PC-3 (cell line): ENCODE measurements at places on chromosomes 12 and 14. TPM values are rescaled to one million over a fixed set of nuclear protein-coding genes. Genes with fewer than 3 reads are reported as not detected.

GRCh38 chr12:52607314-52607713 lies 6.1 kb upstream of the KRT72 start:
- H3K4me3 ChIP-seq: no peak overlapping the region
- no peak overlapping the region for H3K27ac ChIP-seq
- H3K27me3 ChIP-seq: peaks cover 36% of the 10 kb centered on the region

DNA sequence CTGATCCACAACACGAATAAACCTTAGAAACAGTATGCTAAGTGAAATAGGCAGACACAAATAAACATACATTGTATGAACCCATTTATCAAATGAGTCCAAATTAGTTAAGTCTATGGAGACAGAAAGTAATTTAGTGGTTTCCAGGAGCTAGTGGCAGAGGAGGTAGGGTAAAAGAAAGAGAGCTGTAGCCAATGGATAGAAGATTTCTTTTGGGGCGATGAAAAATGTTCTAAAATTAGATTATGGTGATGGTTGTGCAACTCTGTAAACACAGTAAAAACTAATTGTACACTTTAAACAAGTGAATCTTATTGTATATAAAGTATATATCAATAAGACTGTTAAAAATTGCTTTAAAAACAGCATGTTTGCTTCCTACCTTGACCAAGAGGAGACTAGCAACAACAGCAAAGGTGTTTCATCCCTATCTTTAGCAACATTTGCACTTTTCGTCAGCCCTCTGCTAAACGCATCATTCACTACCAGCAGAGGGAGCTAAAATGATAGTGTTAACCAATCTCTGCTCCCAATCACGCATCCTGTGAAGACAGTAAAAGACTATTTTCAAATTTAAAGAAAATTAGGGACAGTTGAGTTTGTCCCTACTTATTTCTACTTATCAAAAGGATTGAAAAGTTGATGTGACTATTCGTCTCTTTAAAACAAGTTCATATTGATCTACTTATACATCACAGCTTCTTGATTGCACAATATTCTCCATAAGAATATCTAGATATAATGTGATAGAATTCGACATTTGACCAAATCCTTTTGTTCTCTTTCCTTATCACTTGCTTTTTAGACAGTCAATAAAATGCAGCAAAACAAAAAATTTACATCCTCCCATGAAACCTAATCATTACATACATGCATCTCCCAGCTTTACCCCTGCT lies 24.0 kb upstream of the LGR5 start:
- H3K27me3 ChIP-seq: no peaks in the 10 kb centered on the region
- H3K4me3 ChIP-seq: no peak overlapping the region
- H3K4me1 ChIP-seq: no peaks in the 10 kb centered on the region
- DNase-seq: peak; percentile 81
- H3K27ac ChIP-seq: no peak overlapping the region

GRCh38 chr12:55132816-55133215 lies 6.6 kb downstream of the OR9K2 start:
- DNase-seq: peak; percentile 9
- H3K4me3 ChIP-seq: no peak overlapping the region
- H3K27ac ChIP-seq: no peak overlapping the region
- H3K27me3 ChIP-seq: peaks cover 9% of the 10 kb centered on the region; the same call in 1 of the 2 replicates
- no peaks in the 10 kb centered on the region for H3K36me3 ChIP-seq

CEBPE gene
- total RNA-seq: not detected in 2 replicates

GRCh38 chr14:20617138-20618003 lies 24.1 kb downstream of the OR6S1 start:
- peaks cover 10% of the 10 kb centered on the region for H3K4me1 ChIP-seq
- H3K27ac ChIP-seq: no peak overlapping the region
- H3K27me3 ChIP-seq: no peaks in the 10 kb centered on the region
- no peaks in the 10 kb centered on the region for H3K36me3 ChIP-seq
- H3K4me3 ChIP-seq: no peak overlapping the region
- DNase-seq: no peak

DNA sequence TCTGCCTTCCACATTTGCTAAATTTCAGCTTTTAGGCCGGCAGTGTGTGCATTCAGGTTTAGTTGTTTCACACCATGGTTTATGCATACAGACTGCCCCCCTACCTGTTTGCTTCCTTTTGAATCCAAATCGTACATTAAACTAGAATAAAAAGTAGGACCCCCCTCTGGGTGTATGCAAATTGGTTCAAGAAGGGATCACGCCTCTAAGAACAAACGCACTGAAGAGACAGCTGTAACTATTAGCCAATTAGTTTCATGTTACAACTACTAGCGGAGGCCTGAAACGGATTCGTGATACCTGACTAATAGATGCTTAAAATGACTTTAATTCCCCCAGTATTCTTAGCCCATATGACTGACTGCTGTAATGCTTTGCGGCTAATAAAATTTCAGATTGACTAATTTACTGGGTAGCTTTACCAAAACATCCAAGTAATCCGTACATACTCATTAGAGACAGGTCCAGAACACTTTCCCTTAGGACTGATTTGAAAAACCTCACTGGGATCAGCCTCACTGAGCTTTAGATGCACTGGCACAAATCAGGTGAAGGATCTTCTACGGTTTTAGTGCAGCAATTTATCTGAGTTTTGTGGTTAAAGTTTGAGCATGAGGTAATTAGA lies 411.8 kb downstream of the NPAS3 start:
- H3K27ac ChIP-seq: no peak overlapping the region
- peaks cover 39% of the 10 kb centered on the region for H3K27me3 ChIP-seq
- no peak for DNase-seq

DNA sequence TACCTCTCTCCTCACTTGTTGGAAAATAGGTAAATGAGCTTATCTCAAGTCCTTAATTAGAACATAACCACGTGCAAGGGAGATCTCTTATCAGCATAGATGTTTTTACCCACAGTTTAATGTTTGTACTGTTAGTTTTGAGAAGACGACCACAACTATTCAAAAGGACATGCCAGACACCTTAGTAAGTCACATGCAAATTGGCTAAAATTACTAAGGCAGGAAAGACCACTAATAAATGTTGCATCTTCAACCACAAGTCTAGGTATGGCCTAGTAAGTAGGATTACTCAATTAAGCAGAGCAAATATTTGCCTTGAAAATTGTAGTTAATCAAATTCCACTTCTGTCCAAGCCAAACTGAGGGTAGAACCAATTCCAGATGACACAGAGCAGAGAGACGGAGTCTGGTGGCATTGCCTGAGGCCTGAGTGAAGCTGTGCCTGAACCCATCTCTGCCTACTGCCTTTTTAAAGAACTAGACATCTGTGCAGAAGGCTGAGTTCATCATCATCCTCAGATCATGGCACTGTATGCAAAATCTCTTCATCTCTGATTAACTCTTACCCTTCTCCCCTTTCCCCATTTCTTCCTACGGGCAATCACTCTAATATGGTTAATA lies 29.7 kb upstream of the CHST11 start:
- DNase-seq: peak; percentile 89
- H3K27ac ChIP-seq: no peak overlapping the region
- H3K4me3 ChIP-seq: no peak overlapping the region
- H3K36me3 ChIP-seq: no peaks in the 10 kb centered on the region

GYS2 gene
- total RNA-seq: not detected in 2 replicates

GRCh38 chr12:80941916-80942315 lies 4.2 kb upstream of the LIN7A start:
- no peaks in the 10 kb centered on the region for H3K36me3 ChIP-seq
- H3K4me3 ChIP-seq: no peak overlapping the region
- DNase-seq: peak; percentile 1
- H3K27me3 ChIP-seq: peaks cover 20% of the 10 kb centered on the region
- H3K27ac ChIP-seq: no peak overlapping the region

DNA sequence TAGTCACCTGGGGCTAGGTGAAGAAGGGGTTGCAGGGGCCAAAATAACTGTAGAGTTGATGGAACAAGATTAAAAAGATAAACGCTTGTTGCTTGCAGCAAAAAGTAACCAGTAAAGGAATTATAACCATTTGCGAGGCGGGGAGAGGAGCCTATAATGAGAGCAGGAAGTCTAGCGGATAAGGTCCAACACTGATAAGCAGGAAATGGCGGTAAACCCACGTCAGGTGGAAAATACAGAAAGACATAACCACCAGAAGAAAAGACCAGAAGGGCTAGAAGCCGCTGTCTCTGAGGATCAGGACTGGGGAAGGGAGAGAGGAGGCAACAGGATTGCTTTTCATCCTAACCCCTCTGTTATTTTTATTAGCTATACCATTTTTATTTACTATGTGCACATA lies 303.3 kb downstream of the DPF3 start:
- no peaks in the 10 kb centered on the region for H3K4me1 ChIP-seq
- no peaks in the 10 kb centered on the region for H3K27me3 ChIP-seq
- no peak overlapping the region for H3K4me3 ChIP-seq
- no peaks in the 10 kb centered on the region for H3K36me3 ChIP-seq
- no peak overlapping the region for H3K27ac ChIP-seq
- DNase-seq: no peak

DNA sequence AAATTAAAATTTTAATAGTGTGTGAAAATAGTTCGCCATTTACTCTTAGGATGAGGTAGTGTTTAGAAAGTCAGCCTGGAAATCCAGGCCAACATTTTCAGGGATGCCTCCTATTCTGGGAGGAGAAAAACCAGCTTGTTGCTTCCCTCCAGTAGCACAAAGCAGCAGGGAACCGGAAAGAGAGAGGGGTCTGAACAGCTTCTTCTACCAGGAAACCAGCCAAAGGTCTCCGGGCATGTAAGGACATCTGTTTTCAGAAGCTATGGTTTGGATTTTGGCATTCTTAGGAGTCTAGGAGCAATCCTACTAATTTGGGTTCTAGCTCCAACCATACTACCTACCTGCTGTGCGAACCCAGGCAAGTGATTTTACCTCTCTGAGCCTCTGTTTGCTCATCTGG lies 85.3 kb downstream of the DPF3 start:
- no peak for DNase-seq
- peaks cover 3% of the 10 kb centered on the region; the same call in 1 of the 2 replicates for H3K36me3 ChIP-seq
- no peaks in the 10 kb centered on the region for H3K27me3 ChIP-seq
- H3K27ac ChIP-seq: no peak overlapping the region
- no peak overlapping the region for H3K4me3 ChIP-seq

DNA sequence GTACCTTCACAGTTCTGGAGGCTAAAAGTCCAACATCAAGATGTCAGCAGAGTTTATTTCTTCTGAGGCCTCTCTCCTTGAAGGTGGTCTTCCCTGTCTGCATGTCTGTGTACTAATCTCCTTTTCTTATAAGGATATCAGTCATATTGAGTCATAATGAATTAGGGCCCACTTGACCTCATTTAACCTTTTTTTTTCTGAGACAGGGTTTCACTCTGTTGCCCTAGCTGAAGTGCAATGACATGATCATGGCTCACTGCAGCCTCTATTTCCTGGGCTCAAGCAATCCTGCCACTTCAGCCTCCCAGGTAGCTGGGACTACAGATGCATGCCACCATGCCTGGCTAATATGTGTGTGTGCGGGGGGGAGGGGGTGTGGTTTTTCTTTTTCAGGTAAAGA lies 41.7 kb downstream of the PPM1H start:
- H3K27me3 ChIP-seq: no peaks in the 10 kb centered on the region
- no peaks in the 10 kb centered on the region for H3K36me3 ChIP-seq
- H3K27ac ChIP-seq: no peak overlapping the region
- H3K4me1 ChIP-seq: peaks cover 3% of the 10 kb centered on the region

DNA sequence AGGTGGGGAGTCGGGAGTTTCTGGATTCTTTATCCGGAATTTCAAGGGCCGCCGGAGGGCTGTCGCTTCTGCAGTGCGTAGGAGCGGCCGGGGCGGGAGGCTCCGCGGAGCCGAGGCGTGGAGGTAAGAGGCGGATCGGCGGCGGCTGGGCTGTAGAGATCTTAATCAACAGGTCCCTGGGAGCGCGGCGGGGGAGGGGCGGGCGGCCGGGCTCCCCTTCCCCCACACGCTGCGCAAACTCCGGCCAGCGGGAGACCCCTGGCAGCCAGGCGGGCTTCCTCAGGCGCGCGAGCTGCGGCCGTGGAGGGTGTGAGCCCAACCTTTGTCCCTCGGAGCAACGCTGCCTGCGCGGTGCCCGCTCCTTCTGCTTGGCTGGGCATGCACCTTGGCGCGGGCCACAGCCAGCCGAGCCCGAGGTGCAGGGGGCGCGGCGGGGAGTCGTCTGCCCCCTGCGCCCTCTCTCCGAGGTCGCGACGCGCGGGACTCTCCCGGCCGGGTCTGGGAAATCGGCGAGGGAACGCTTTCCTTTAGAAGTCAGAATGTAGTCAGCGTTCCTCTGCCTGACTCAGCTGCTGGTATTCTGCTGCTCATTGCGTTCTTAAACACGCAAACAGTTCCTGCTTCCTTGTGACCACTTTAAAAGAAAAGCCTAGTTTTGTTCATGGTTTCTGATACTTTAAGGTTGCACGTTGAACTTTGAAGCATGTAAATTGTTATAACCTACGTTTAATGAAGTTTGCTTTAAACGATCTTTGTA lies at the start of gene PALS1:
PALS1 (plus strand) TSS at position 25 of the 757 bp plus-strand sequence. CDS start 37,736 bp downstream, outside the sequence.
- no peaks in the 10 kb centered on the region for H3K27me3 ChIP-seq
- peaks cover 30% of the 10 kb centered on the region for H3K4me1 ChIP-seq
- DNase-seq: peak; percentile 81
- peak within 1 kb of the TSS; percentile 81 for H3K4me3 ChIP-seq
